ENCODE measurements at places on chromosomes 11 and 22.

DNA sequence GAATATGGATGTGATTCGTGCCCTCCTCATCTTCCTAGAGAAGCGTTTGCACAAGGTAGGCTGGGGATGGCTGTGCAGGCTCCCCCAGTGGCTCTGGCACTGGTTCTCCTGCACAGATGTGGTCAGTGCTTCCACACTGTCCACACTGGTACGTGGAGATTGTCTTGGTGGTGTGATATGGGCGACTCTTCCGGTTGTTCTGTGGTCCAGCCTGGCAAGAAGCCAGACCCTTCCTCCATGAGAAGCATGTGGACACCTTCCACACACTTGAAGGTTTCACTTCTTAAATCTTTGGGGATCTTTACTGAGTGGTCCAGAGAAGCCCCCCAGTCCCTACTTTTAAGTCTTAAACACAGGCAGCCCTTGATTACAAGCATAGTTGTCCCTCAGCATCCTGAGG is 3.8 kb downstream of the RIC8A start:
- no peak for DNase-seq

DNA sequence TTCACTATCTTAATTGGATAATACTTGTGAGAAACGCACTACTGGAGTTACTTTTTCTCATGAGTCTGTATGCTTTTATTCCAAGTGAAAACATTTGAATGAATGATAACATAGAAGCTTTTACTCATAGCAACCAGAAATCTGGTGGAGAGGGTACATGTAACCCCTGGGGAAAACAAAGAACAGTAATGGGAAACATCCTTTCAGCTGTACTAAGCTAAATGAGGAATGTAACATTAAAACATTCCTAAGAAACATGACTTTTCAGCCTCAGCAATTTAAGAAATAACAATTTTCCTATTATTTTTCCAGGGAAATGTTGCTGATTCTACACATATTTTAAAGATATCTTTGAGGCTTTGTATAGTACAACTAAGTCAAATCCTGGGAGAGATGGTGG is 97.2 kb upstream of the CEP126 start:
- DNase-seq, result no peak

GRCh38 chr11:36196411-36196998 is 92.7 kb downstream of the COMMD9 start:
- DNase-seq, result no peak

GRCh38 chr22:25748704-25749103 is 6.7 kb downstream of the MYO18B start:
- DNase-seq, result no peak

- DNase-seq, result no peak
Measured at GRCh38 chr22:46673205-46673604, 53.0 kb downstream of the GRAMD4 start.

DNA sequence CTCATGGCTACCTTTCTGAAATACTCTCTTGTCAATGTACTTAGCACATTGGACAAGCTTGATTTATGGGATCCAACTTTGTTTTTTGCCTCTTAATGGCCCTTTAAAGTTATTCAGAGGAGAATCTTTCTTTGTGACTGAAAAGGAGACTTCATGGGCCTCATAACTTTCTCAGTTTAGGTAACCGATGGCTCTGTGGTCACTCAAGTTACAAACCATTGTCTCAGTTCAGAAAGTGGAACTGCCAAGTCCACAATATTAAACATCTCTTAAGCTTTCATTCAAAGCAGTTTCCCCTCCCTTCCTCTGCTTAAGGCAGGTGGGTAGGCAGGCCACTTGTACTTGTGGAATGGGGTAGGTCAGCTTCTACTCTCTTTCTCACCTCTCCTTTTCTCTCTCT is 12.3 kb upstream of the ARL14EP start:
- DNase-seq, result no peak

GRCh38 chr11:124762105-124762623 is at the start of gene ESAM:
Gene ESAM (minus strand): TSS chr11:124762290. CDS start chr11:124762154, 136 bp downstream.
- peak; percentile 29 for DNase-seq

- no peak for DNase-seq
Measured at GRCh38 chr22:23692598-23693291, 1.9 kb downstream of the RGL4 start.

DNA sequence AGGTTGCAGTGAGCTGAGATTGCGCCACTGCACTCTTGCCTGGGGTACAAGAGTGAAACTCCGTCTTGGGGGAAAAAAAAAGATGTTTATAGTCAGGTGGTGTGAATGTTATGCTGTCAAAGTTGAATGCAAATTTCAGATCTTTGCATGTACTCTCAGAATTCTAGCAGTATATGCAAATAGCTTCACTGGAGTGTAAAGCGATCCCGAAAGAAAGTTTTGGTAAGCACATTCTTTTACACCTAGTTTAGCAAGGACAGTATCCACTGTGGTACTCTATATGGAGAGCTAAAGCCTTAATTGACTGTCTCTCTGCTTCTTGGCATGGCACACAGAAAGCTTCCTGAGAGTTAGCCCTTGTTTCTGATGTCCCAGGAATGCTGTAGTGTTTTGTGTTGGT is 4.0 kb downstream of the JAM3 start:
- DNase-seq, result no peak

DNA sequence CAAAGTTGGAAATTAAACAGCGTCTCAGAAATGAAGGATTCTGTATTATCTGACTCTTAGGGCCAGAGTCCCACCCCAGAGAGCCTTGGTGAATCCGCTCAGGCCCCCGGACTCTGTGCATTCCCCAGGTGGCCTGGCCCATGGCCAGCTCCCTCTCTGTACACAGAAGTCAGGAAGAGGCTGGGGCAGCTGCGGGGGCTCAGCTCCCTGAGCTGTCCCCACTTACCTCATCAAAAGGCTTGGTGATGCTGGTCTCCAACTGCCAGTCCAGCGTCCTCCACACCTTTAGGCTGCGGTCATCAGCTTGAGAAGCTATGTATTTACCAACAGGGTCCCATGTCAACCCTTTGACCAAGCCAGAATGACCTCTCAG is 35.0 kb downstream of the HIRA start:
- no peak for DNase-seq

- no peak for DNase-seq
Measured at GRCh38 chr11:44973632-44974401, 23.1 kb upstream of the TP53I11 start.

Measured in activated naive CD4-positive, alpha-beta T cell (primary cell).